Naive B cell (primary cell): ENCODE measurements at places on chromosomes 12 and 14.

GRCh38 chr12:65432651-65433050, 154.2 kb downstream of the MSRB3 start:
- H3K4me1 ChIP-seq: no peaks in the 10 kb centered on the region
- DNase-seq: no peak
- no peaks in the 10 kb centered on the region for H3K36me3 ChIP-seq
- H3K4me3 ChIP-seq: no peak overlapping the region
- no peaks in the 10 kb centered on the region for H3K27me3 ChIP-seq
- no peak overlapping the region for H3K27ac ChIP-seq

DNA sequence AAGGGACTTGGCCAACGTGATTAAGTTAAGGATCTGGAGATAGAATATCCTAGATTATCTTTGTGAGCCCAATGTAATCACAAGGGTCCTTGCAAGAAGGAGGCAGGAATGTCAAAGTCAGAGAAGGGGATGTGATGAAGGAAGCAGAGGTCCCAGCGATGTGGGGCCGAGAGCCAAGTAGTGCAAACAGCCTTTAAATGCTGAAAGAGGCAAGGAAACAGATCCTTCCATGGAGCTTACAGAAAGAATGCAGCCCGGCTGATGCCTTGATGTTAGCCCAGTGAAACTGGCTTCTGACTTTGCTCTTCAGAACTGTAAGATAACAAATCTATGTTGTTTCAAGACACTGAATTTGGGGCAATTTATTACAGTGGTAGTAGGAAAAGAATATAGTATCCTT, 74.9 kb downstream of the NEDD1 start:
- H3K36me3 ChIP-seq: no peaks in the 10 kb centered on the region
- peaks cover 6% of the 10 kb centered on the region for H3K4me1 ChIP-seq

GRCh38 chr12:113903381-113903863, 62.7 kb downstream of the RBM19 start:
- H3K4me1 ChIP-seq: no peaks in the 10 kb centered on the region
- DNase-seq: no peak
- H3K27me3 ChIP-seq: no peaks in the 10 kb centered on the region
- no peak overlapping the region for H3K27ac ChIP-seq
- H3K4me3 ChIP-seq: no peak overlapping the region

GRCh38 chr14:102363182-102363943, 622 bp downstream of the TECPR2 start:
- H3K36me3 ChIP-seq: no peaks in the 10 kb centered on the region
- peak overlapping the region; percentile 97 for H3K27ac ChIP-seq
- no peak for DNase-seq

- H3K4me3 ChIP-seq: peak overlapping the region; percentile 30
- H3K36me3 ChIP-seq: no peaks in the 10 kb centered on the region
- H3K4me1 ChIP-seq: peaks cover 41% of the 10 kb centered on the region
Observed at GRCh38 chr12:120886199-120887018, 17.7 kb downstream of the SPPL3 start.

GRCh38 chr14:101126731-101127130, 223.2 kb upstream of the RTL1 start:
- no peak overlapping the region for H3K4me3 ChIP-seq
- H3K27ac ChIP-seq: no peak overlapping the region
- peaks cover 6% of the 10 kb centered on the region for H3K4me1 ChIP-seq
- H3K36me3 ChIP-seq: peaks cover 18% of the 10 kb centered on the region
- DNase-seq: no peak
- peaks cover 35% of the 10 kb centered on the region for H3K27me3 ChIP-seq

- H3K27me3 ChIP-seq: no peaks in the 10 kb centered on the region
- DNase-seq: no peak
- peak overlapping the region; percentile 99 for H3K27ac ChIP-seq
- H3K4me3 ChIP-seq: peak overlapping the region; percentile 100
Observed at GRCh38 chr12:49187184-49187583, 1.7 kb downstream of the TUBA1A start.

DNA sequence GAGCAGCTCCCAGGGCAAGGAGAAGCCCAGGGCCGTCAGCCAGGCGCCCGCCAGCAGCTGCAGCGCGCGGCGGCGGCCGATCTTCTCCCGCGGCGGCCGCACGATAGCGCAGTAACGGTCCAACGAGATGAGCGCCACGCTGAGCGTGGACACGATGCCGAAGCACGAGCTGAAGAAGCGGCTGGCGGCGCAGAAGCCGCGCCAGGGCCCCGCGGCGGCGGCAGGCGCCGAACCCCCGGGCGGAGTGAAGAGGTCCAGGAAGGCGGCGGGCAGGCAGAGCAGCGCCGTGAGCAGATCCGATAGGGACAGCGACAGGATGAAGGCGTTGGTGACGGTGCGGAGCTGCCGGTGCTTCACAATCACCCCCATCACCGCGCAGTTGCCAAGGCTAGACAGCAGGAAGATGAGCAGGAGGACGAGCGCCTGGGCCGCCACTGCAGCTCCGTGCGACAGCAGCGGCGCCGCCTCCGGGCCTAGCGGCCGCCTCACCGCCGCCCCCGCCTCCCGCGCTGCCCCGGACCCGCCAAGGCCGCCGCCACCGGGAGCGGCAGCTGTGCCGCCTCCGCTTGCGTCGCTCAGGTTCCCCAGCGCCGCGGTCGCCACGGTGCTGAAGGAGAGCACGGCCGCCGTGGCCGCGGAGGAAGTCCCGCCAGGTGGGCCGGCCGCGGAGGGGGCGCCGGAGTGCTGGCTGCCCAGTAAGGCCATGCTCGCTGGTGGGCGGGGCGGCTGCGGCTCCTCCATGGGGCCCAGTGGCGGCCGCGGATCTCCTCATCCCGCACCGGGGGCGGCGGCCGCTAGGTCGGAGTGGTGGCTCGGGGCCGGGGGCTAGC, 479 bp downstream of the GPR135 start:
- H3K4me1 ChIP-seq: peaks cover 16% of the 10 kb centered on the region
- DNase-seq: peak; percentile 66
- no peaks in the 10 kb centered on the region for H3K36me3 ChIP-seq
